ENCODE measurements at places on chromosomes 7 and 10.

- no peak for DNase-seq
Observed at GRCh38 chr7:137547485-137547884, 204.0 kb upstream of the PTN start.

DNA sequence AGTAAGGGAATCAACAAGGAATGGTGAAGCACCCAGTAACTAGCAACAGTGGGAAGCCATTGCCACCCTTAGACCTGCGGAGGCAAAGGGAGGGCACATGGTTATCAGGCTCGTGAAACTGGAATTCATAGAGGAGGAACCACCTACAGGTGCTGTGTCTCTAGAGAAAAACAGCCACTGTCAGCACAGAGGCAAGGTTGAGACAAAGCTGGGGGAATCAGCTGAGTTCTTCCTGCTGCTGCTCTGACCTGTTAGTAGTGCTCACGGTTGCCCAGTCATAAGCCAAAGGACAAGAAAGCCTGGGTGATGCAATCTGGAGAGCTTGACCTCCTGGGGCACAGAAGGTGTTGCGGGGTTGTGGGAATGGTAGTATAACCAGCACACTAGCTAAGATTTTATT, 110.1 kb downstream of the TPST1 start:
- no peak for DNase-seq

DNA sequence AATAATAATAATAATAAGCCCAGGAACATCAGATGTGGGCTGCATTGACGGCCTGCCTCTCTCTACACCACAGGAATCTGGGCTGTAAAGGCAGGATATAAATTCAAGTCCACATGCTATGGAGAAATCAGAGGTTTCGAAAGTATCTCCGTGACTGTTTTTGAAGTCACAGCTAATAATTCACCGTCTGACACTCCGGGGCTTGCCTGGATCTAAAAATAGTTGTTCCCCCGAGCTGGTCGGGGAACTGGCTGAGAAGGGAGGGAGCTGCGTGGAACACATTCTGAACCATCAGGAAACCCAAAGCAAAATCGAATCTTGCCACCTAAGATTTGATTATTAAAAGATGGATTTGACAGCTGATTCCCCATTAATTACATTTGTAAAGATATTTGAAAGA, 35.4 kb downstream of the KLF6 start:
- DNase-seq: no peak

GRCh38 chr7:151728286-151728660, 148.6 kb downstream of the PRKAG2 start:
- DNase-seq: no peak
